ENCODE measurements at places on chromosomes 3 and 15. TPM values are rescaled to one million over a fixed set of nuclear protein-coding genes. Genes with fewer than 3 reads are reported as not detected.

SKIL gene
- 177 TPM for total RNA-seq

RBSN gene
- 22.3 TPM for total RNA-seq

PEAK1 gene
- total RNA-seq = 148 TPM

TNFAIP8L3 gene
- 6.1 TPM for total RNA-seq

TIMP4 gene
- 31.3 TPM for total RNA-seq

REC114 gene
- total RNA-seq = not detected

ARPP21 gene
- total RNA-seq = 4.9 TPM

UROC1 gene
- total RNA-seq = 0.15 TPM

GRCh38 chr15:43735416-43735815 is 10.8 kb upstream of the PDIA3 start:
- no peak for DNase-seq

DNA sequence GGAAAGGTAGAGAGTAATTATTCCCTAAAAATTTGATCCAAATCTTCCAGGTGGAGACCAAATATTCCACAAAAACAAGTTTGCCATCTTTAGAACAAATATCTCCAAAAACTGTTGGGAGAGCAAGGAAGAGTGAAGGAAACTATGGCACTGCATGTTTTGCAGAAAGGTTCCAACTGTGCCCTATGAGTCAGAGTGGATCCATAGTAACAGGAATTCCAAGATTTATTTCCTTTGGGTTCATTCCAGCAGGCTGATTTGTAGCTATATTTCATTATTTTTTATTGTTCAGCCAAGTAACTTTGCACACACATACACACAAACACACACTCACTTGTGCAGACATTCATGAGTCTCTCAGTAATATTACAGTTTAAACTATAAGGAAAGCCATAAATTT is 459.7 kb upstream of the EPHA6 start:
- DNase-seq = no peak

- DNase-seq = no peak
Observed at GRCh38 chr3:30294241-30294667, 312.1 kb upstream of the TGFBR2 start.

- no peak for DNase-seq
Observed at GRCh38 chr15:95826412-95827195, 503.9 kb upstream of the NR2F2 start.

DNA sequence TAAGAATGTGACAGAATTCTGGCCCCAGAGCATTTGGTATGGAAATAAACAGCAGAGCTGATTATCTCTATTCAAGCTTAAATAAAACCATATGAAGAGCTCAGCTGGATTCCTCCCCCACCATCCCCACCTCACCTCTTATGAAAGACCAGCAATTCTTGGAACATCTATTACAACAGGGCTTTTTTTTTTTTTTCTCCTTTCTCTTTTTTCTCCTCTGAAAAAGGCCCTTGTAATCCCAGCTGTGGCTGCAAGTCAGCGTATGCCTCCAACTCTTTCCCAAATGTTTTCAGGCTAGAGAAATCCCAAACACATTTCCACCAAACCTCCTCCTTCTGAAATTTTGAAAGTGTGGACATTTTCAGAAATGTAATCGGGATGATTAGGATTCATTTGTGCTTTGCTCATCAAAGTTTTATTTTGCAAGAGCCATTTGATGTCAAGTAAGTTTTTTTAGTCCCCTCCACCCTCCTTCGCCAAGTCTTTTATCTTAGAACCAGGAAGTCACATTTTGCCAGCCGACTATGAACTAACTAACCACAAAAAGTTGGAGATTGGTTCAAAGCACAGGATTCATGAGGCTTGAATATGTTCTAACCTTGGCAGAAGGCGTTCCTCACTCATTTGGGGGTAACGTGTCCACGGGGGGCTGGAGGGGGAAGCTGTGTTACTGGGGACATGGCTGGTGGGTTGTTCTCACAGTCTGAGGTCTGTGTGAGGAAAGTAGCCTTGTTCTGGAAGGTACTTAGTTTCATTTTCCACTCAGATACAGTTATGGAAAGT is 142.0 kb upstream of the PDZRN3 start:
- DNase-seq = no peak

DNA sequence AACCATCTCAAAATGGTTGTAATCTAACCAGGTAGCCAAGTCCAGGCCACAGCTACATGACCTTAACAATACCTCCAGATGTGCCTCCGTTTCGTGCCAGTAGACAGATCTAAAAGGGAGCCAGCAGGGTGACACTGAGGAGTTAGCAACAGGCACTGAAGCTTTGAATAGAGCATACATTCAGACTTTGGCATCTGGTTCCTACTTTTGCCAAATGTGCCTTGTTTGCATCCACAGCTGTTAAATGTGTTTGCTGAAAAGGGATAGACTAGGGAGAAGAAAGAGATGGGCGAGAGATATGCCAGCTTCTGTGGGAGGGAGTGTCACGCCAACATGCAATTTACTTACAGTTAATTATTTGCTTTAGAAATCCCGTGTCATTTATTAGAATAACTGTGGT is 1433.9 kb upstream of the CADM2 start:
- no peak for DNase-seq

DNA sequence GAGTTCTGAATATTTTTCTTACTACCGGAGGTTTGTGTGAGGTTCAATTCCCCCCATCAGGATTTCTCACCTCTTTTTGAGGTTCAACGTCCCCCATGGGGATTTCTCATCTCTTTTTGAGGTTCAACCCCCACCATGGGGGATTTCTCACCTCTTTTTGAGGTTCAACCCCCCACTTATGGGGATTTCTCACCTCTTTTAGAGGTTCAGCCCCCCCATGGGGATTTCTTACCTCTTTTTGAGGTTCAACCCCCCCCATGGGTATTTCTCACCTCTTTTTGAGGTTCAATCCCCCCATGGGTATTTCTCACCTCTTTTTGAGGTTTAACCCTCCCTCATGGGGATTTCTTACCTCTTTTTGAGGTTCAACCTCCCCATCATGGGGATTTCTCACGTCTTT is 26.3 kb downstream of the NDUFB4 start:
- no peak for DNase-seq

DNA sequence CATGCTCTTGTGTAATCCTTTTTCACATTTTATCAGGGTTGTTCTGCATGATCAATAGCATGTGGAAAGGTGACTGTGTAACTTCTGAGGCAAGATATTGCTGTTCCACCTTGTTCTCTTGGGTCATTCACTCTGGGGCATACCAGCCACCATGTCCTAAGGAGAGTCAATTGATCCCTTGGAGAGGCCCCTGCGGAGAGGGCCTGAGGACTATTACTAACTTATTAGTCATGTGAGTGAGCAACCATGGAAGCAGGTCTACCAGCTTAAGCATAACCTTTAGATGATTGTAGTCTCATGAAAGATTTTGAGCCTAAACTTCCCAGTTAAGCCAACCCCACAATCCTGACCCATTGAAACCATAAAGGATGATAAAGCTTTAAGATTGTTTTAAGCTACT is 22.0 kb upstream of the COL6A5 start:
- DNase-seq = no peak

DNA sequence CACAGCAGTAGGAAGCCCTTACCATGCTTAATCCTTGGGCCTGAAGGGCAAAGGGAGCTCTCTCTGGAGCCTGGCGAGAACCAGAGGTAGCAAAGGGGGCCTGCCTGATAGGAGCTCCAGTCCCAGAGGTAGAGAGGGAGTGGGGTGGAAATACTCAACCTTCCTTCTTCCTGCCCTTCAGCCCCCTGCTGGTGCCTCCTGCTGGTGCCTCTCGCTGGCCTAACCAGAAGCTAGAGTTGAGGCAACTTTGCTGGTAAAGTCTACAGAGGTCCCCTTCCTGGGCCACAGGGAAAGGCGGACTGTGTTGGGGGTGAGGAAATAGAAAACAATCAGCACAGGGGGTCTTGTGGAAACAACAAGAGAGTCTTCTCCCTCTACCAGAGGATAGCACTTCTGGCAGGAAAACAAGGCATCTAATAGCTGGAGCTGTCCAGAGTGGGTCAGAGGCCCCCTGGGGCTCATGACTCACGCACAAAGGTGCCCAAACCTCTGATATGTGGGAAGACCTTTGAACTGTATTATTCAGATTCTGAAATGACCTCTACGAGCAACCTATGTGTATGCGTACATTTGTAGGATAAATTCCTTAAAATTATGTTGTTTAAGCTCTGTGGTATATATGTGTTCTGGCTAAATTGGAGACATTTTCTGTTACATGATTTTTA is 133.9 kb downstream of the LRRC28 start:
- no peak for DNase-seq

- no peak for DNase-seq
Observed at GRCh38 chr3:102059145-102059943, 210.0 kb downstream of the NFKBIZ start.

DNA sequence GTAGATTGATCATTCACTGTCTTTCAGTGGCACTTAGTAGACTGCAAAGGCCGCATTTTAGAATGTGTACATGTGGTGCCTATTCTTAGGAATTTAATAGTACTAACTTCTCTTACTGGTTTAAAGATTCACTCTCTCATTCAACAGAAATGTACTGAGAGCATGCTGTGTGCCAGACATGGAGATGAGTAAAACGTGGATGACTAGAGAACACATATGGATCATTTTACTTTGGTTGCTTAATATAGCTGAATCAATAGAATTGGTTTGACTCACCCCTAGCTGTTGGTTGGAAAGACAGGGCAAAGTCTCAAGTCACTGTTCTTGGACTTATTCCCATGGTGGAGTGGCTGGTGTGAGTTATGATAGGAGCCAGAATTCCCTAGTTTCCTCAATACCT is 109.1 kb upstream of the TNFAIP8L3 start:
- DNase-seq = no peak

DNA sequence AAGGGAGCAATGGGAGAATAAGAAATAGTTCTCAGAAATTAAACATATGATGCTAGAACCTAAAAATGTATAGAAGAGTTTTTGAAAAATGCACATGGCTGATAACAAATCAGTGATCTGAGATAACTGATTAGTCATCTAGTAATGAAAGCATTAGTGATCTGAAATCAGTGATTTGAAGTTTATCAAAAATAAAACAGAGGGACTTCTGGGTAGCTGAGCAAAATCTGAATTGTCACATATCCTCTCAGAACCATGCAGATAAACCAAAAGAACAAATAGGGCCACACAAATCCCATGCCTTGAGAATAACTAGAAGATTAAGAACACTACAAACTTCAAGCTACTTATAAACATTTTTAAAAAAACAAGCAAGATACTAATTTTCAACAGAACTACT is 71.5 kb downstream of the MCF2L2 start:
- no peak for DNase-seq

DNA sequence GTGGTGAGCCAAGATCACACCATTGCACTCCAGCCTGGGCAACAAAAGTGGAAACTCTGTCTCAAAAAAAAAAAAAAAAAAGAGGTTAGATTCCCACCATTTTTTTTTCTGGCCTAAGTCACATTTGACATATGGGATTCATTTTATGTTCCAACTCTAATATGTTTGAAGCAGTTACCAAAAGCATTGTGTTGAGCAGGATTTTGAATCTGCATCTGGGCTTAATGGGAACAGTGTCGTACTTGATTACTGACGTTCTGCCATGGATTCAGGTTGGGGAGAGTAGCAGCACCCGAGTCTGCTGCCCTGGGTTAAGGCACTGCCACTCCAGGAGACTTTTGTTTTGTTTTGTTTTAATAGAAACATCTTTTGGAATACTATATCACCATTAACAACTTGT is 348.7 kb upstream of the TBL1XR1 start:
- DNase-seq = no peak

- DNase-seq = no peak
Observed at GRCh38 chr3:13064964-13065363, 8.3 kb downstream of the IQSEC1 start.

- DNase-seq = no peak
Observed at GRCh38 chr15:101237251-101237650, 14.6 kb downstream of the CHSY1 start.

DNA sequence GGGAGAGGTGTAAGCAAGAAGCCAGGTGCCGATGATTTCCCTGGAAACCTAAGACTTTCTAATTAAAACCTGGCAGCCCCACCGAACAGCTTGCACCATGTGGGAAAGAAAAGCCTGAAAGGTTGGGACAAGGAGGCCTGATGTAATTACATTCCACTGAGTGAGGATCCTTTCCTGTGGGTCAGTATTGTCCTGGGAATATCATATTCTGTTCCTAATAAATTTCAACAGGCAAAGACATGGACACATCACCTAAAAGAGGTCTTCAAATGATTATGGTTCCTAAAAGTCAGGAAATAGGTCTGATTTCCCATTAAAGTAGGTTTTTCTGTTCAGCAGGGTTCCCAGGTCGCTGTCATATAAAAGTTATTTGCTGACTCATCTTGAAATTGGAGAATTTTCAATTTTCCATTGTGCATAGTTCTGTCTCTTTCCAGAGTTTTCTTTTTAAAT is 58.5 kb downstream of the DUT start:
- no peak for DNase-seq

DNA sequence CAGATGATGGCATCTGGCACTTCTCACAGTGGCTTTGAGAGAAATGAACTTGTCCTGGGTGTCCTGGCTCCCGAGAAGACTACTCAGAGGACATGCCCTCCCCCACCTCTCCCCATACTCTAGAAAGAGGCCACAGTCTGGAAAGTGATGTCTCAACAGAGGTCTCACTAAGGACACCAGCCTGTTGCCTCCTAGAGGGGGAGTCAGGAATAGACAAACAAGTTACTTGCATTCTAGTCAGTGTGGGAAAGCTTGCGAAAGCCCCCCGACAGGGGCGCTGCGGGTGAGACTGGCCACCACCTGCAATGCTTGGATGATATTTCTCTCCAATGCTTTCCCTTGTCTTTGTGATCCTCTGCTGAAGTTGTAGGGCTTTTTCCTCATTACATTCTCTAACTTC is 17.2 kb downstream of the B4GALT4 start:
- no peak for DNase-seq

- no peak for DNase-seq
Observed at GRCh38 chr3:159711560-159712333, 276.9 kb upstream of the IL12A start.

GRCh38 chr15:74842581-74843444 is at the start of gene ULK3:
Gene ULK3, minus strand, starts transcription at chr15:74843156. Its CDS starts 51 bp downstream, at chr15:74843105.
- DNase-seq = no peak
